ENCODE measurements at places on chromosomes 2 and 18. TPM values are rescaled to one million over a fixed set of nuclear protein-coding genes. Genes with fewer than 3 reads are reported as not detected.

The FBXO36 gene
- total RNA-seq, result 2.1 TPM

DNA sequence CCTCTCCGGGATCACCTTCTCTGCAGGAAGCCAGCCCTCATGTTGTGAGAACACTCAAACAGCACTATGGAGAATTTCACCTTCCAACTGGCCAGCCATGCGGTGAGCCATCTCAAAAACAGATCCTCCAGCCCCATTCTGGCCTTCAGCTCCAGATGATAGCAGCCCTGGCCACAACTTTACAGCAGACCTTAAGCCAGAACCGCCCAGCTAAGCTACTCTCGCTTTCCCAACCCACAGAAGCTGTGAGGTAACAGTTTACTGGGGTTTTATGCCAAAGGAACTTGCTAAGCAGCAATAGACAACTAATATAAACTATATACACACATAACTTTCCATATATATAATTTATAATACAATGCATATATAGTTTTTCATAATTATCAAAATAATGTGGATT lies 11.6 kb upstream of the PTPN4 start:
- DNase-seq, result no peak

- DNase-seq, result peak; percentile 74
Observed at GRCh38 chr2:204177977-204178522, 241.5 kb downstream of the ICOS start.

DNA sequence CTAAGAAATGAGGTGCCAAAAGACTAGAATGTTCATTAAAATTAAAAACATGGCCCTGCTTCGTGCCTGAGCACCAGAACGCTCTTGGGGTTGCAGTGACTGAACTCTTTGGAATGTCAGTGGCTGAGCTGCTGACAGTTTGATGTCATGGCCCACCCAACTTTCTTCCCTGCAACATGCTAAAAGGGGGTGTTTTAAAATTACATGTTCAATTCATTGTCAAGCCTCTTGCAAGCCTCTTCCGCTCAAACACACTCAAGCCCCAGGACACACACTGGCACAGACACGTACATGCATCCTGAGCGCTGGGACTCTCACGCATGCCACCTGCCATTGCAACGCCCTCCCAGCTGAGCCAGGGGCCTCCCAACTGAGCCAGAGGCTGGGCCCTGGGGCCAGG lies 12.6 kb downstream of the RUFY4 start:
- no peak for DNase-seq

- no peak for DNase-seq
Observed at GRCh38 chr2:180247658-180248057, 240.6 kb upstream of the CWC22 start.
